ENCODE measurements at places on chromosomes 7 and 10.

DNA sequence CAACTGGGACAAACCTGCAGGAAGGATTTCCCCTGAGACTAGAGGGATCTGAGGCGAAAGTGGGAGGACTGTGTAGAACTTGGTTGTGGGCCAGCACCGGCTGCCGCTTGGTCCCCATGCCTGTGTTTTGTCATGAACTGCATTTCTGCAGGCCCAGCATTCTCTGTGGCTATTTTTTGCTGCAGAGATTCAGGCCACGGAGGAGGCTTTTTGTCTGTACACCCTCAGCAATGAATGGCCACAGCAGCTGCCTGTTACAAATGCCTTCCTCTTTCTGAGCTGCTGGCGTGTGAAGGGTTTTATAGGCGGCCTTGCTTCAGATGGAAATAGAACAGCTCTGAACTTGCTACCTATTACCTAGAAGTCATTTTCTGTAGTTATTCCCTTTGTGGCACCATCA, 164.4 kb downstream of the SH2D4B start:
- DNase-seq, result no peak

DNA sequence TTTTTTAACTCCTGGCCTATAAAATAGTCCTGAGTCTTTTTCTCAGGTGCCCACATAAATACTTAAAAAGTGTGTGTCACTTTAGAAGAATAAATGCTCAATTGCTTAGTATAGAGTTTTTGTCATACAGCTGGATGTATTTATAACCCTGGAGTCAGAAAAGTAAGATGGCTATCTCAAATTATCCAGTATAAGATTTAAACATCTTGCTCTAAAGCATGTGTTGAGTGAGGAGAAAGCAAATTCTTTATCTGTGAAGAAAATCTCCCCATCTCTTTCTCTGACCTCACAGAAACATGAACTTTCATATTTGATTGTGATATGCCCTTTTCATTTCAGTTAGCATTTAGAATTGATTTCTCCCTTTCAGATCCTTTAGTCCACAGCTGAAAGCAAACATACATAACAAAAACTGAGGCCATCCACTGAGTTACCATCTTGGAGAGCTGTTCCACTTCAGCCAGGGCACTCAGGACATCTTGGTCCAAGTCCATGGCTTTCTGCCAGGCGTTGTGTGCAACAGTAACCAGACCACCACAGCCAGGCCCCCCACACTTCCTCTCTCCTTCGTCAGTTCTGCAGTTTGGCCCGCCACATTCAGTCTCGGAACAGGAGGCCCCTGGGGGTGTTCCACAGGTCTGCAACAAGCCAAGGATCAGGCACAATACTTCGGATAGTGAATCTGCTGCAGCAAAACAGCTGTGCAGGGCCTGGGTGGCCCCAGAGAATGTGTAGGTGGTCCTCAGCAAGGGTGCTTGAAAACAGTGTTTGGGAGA, 40.9 kb downstream of the DLD start:
- no peak for DNase-seq

- no peak for DNase-seq
Observed at GRCh38 chr10:11625019-11625735, 13.7 kb upstream of the USP6NL start.

- no peak for DNase-seq
Observed at GRCh38 chr7:80533287-80533686, 21.4 kb upstream of the GNAT3 start.

DNA sequence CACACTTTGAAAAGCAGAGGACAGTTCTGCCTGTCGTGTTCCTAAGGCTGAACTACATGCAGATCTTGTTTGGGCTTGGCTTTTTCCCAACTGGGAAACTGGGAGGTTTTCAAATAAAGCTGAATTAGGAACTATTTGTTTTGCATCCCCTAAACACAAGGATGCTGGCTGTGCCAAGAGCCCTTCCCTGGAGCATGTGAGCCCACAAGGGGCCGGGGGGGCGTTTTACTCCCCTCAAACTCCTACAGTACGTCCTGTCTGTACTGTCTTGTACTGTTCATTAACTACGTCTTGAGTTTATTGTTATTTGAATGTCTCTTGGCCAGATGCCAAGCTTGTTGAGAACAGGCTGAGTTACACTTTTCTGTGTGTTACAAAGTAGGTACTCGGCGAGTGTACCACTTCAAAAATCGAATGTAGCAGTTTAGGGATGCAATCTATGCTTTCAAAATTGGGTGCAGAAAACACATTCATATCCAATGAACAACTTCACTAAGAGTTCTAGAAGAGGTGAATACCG, 94.9 kb downstream of the GFRA1 start:
- no peak for DNase-seq

GRCh38 chr7:112160130-112160770, 45.9 kb downstream of the DOCK4 start:
- DNase-seq, result no peak

- DNase-seq, result no peak
Observed at GRCh38 chr7:140657891-140658290, 14.9 kb upstream of the ADCK2 start.

GRCh38 chr7:158266817-158267741, 320.5 kb downstream of the PTPRN2 start:
- no peak for DNase-seq

GRCh38 chr10:49594594-49594993, 15.5 kb upstream of the SLC18A3 start:
- DNase-seq, result peak; percentile 53

GRCh38 chr7:13241416-13241815, 554.0 kb downstream of the ARL4A start:
- DNase-seq, result no peak

DNA sequence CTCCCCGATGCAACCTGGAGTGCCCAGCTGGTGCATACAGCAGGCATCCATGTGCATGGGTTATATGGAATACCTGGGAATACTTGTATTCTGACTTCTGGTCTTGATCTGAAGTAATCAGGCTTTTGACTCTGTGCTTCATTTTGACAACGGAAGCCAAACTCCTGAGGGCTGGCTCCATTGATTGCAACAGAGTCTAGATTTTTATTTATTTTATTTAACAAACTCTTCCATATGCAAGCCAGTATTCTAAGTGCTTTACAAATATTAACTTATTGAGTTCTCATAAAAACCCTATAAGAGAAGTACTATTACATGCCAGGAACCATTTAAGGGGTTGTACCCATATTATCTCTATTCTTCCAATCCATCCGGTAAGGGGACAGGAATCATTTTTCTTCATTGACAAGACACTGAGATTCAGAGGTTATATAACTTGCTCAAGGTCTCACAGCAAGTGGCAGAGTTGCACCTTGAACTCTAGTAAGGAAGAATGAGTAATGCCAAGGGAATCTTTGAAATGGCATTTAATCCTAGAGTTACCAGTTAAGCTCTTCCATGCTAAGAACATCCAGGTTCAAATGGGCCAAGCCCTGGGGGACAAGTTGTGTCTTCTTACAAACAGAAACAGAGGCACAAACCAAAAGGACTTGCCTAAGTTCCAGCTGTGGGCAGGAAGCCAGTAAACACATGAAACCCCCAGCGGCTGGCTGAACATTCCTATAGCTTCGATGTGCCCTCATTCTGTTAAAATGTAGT, 241.0 kb downstream of the WDR11 start:
- DNase-seq, result no peak

DNA sequence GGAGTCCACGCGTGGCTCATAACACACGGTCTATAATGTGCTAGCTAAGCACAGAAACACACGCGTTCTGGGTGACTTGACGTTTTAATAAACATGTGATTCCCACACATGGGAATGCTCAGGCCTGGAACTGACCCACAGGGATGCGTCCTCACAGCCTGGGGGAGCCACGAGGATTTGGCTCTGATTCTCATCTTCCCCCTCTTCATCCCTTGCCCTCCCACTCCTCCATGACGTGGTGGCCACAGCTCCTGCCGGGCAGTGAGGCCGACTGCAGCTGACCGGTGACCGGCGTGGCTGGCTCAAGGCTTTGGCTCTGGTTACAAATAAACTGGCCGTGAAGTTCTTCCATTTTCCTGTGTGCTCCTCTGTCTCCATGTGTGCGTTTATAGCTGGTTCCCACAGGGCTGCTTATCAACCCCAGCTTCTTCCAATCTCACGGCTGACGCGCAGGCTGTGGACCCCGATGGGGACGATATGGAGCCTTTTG, 40.9 kb upstream of the KLF6 start:
- DNase-seq, result no peak

DNA sequence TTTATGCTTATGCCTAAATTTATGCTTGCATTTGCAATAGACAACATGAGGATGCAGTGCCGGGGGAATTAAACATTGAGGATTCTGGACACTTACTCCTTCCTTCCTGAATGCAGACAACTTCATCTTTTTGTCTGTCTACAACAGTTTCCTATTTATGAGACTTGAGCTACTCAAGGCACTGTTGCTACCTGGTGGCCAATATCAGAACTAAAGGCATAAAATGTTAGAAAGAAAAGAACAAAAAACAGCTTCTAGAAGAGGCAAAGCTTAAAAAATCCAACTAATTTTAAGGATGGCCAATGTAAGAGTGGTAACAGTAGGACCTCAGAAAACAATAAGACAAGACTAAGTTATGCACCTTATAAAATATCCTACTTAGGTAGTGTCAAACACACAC, 144.5 kb upstream of the PTN start:
- no peak for DNase-seq

GRCh38 chr7:116231543-116231942, 21.2 kb downstream of the TES start:
- DNase-seq, result no peak

- no peak for DNase-seq
Observed at GRCh38 chr10:64039198-64039597, 518.0 kb downstream of the REEP3 start.

DNA sequence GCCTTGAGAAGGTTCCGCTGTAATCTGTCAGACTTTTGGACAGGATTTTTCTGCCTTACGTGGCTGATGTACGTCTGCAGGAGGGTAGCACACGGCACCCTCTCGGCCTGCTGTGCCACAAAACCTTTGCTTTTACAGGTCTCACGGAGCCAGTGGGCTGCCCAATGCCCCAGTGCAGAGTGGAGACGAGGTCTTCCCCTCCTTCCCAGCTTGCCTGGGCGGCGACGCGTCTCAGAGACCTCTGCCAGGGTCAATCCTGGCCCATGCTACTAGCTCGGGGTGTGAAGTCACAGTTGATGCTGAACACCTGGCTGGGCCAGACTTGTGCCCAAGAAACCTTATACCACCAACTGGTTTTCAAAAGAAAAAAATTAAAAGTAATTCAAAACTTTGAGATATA, 526.4 kb downstream of the DNAJB6 start:
- no peak for DNase-seq

GRCh38 chr7:131950758-131951157, 394.3 kb upstream of the PODXL start:
- no peak for DNase-seq

DNA sequence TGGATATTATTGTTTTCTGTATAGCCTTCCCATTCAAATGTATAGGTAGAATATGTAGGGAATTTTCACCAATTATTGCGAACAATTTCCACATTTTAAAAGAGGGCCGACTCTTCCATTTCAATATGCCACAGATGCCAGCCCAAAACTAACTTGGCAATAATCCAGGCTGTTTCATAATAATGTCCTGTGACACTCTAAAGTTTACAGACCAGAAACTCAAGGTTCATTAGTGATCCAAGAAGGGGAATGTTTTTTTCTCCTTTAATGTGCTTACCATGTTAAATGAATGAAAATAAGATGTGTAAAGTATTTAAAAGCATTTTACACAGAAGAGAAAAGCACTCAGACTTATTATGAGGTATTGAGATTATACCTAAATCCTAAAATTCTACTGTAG, 63.0 kb upstream of the FAM3C start:
- DNase-seq, result no peak

DNA sequence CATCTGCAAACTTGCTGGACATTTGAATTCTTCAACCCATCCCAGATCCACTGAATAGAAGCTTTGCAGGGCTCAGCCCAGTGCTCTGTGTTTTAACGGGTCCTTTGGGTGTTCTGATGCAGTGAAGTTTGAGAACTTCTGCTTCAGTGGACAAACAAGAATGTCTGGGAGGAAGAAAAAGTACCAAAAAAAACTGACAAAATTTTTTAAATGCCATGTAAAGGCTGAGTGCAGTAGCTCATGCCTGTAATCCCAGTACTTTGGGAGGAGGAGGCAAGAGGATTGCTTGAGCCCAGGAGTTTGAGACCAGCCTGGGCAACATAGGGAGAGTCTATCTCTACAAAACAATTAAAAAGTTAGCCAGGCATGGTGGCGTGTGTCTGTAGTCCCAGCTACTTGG, 51.8 kb upstream of the FRMD4A start:
- no peak for DNase-seq

DNA sequence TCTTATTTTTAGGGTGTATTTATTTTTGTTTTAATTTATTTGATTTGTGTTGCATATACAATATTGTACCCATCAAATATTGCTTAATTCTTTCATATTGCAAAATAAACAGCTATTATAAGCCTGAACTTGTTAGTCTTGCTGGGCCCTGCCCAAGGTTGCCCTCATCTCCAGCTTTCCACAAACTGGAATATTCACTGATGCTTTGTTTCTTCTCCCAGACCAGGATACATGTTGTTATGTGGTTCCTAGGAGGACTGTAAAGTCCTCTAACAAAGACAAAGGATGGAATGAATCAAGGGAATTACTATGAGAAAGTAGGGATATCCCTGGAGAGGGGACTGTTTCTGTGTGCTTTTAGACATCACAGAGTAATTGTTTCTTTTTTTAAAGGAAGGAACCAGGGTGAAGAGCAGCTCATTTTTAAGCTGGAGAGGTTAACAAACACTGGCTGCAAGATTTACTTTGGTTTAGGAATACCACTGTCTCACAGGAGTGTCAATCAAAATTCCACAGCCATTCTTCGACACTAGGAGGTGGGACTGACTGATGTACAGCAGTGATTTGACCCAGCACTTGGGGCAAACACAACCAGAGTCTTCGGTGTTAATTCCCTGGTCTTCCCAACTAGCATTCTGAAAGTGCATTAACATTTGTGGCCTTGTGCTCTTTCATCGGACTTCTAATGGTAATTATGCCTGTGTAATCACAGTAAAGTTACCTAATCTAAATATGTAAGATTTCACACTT, 14.8 kb upstream of the CD36 start:
- DNase-seq, result no peak

DNA sequence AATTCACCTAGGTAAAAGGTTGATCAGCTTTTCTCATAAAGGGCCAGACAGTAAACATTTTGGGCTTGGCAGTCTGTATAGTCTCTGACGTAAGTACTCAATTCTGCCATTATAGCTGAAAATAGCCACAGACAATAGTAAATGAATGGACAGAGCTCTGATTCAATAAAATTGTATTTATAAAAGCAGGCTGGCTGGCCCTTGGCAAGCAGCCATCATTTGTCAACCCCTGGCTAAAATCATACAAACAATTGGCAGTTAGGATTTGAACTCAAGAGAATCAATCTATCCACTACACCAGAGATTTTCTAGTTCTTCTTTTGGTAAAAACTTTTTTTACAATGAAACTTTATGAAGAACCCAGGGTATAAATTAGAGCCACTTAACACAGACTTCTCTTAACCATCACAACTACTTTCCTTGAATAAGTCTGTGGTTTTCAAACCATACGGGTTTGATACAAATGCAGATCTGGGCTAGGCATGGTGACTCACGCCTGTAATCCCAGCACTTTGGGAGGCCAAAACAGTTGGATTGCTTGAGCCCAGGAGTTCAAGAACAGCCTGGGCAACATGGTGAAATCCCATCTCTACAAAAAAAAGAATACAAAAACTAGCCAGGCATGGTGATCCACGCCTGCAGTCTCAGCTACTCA, 124.5 kb downstream of the SLC16A9 start:
- DNase-seq, result no peak
